ENCODE measurements at places on chromosomes 6 and 20.

GRCh38 chr6:113847447-113847846 is 9.7 kb upstream of the MARCKS start:
- no peak for DNase-seq

DNA sequence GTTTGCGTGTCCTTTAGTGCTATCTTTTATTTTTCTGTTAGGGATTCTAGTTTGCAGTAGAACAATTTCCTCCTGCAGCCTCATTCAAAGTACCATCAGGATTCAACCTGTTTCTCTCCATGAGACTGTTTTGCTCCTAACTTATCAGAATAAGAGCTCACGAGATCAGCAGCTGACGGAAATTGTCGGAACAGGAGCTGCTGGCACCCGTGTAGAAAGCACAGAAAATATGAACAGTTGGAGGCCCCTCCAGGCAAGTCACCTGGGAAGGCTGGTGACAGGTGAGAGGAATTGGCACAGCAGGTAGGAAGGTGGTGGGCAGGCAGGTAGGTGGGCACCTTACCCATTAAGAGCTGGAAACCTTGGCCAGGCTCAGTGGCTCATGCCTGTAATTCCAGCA is 368.6 kb downstream of the CDH26 start:
- no peak for DNase-seq

DNA sequence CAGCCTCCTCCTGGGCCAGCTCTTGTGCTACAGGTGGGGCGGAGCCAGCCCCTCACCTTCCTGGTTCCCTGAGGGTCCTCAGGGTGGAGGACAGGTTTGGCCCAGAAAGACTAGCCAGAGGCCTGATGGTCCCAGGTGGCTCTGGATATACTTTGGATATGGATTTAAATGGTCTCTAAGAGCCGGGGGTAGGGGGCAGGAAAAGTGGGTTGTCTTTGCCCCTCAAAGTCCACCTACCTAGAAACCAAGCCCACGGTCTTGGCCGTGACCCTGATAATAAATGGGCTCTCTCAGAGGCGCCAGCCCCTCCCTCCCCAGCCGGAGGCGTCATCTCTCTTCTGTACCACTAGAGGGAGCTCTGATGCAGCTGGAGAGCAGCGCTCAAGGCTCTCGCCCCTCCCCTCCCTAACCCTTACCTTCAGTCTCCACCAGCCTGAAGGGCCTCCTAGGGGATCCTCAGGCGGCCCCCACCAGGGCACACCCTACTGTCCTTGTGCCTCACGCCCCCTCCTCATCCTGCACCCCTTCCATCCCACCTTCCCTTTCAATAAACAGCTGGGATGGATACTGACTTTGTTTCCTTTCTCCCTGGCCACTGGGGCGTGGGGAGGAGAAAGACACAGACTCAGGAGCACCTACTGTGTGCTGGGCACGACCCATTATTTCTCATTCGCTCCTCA is 7.5 kb downstream of the NRSN2 start:
- DNase-seq, result peak; percentile 77

GRCh38 chr20:52231230-52231746 is 39.7 kb upstream of the ZFP64 start:
- no peak for DNase-seq

GRCh38 chr6:32255199-32256153 is 31.6 kb upstream of the NOTCH4 start:
- DNase-seq, result no peak

GRCh38 chr6:44800171-44800783 is 412.8 kb downstream of the CDC5L start:
- DNase-seq, result peak; percentile 9

GRCh38 chr6:89542866-89543265 is 95.7 kb downstream of the LYRM2 start:
- DNase-seq, result no peak

DNA sequence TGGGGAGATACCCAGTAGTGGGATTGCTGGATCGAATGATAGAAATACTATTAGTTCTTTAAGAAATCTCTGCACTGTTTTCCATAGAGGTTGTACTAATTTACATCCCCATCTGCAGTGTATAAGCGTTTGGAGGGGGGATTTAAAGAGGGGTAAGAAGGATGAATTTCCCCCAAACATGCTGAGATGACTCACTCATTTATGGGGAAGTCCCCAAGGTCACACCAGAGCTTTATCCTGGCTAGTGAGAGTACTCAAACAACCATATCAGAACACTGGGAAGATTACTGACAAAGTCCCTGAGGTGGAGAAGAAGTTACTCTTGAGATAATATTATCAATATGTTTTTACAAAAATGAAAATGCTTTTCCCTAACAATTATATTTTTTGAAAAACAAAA is 44.0 kb downstream of the ROS1 start:
- no peak for DNase-seq

DNA sequence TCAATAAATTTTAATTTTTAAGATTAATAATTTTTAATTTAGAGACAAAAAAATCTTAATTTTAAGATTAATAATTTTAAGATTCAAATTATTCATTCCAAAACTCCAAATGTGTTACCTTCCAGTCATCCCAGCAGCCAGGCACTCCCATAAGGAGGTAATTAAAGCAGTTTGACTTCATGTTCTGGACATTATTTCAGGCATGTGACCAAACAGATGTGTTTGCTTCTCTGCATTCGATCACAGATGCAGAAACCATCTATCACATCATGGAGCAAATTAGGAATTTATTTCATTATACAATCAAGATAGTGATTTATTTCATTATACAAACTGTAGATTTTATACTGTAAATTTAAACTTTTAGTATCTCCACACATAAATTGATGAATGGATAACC is 150.3 kb downstream of the AKAP7 start:
- no peak for DNase-seq

- no peak for DNase-seq
These were observed 75.2 kb downstream of the COL21A1 start for GRCh38 chr6:56172144-56172543.

- no peak for DNase-seq
These were observed 154.2 kb downstream of the DLL1 start for GRCh38 chr6:170136541-170137175.

GRCh38 chr6:64330694-64331307 is 695.2 kb downstream of the PHF3 start:
- DNase-seq, result peak; percentile 38

DNA sequence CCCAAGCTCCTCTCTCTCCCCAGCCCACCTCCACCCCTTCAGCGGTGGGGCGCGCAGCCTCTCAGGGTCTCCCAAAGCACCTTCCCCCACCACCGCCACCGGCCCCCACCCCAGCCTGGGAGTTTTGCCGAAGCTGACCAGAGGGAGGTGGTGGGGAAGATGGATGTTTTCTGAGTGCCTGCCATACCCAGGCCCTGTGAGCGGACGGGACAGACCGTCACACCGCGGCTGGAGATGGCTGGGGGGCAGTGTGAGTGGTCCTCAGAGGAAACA is 5.7 kb downstream of the C20orf204 start:
- DNase-seq, result no peak

- no peak for DNase-seq
These were observed 362.6 kb downstream of the CD109 start for GRCh38 chr6:74058606-74059005.

- DNase-seq, result no peak
These were observed 151.2 kb downstream of the ANKRD60 start for GRCh38 chr20:58077282-58077681.

DNA sequence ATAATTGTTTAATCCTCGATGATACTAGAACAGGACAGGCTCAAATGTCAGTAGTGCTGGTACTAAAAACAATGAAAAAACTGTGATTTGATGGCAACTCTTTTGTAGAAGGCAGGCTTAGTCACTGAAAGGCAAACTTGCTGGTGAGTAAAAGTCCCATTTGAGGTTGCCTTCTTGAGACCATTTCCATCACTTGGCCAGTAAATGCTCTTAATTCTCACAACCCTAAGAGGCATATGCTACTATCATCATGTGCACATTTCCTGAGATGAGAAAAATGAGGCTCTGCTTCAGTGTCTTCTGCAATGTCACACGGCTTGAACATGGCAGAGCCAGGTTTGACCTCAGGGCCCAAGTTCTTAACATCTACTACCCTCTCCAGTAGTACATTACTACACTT is 9.9 kb downstream of the AKIRIN2 start:
- DNase-seq, result no peak

DNA sequence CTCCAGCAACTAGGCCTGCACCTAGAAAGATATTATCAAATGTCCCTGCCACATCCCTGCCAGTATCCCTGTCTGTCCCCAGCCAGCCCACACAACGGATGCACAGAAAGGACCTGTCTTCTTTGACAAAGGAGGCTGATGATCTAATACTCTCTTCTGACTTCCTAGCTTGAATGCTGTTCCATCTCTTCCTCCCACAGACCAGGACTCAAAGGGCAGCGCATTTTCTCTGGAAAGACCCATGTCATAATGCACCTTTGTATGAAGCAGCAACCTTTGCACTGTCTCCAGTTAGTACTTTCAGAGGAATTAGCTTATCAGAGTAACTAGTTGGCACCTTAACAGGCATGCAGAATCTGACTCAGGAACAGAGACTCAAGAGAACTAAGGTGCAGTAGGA is 53.3 kb upstream of the TAF8 start:
- no peak for DNase-seq

DNA sequence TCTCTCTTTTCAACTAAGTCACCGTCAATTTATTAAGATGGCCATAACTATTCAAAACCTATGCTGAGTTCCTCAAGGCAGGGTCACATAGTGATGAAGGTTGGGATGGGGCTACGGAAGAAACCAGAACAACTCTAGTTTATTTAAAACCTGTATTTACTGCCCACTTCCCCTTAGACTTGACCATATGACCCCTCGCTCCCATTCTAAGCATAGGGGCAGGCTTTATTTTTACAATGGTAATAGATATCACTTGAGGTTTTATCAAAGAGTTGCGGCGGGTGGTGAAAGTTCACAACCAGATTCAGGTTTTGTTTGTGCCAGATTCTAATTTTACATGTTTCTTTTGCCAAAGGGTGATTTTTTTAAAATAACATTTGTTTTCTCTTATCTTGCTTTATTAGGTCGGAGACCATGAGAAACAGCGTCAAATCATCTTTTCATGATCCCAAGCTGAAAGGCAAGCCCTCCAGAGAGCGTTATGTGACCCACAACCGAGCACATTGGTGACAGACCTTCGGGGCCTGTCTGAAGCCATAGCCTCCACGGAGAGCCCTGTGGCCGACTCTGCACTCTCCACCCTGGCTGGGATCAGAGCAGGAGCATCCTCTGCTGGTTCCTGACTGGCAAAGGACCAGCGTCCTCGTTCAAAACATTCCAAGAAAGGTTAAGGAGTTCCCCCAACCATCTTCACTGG is 5.5 kb downstream of the EDN1 start:
- no peak for DNase-seq

- no peak for DNase-seq
These were observed 11.6 kb upstream of the F13A1 start for GRCh38 chr6:6331946-6332601.

All from NCI-H1436 (cell line).